ENCODE measurements at places on chromosomes 2 and 18.

DNA sequence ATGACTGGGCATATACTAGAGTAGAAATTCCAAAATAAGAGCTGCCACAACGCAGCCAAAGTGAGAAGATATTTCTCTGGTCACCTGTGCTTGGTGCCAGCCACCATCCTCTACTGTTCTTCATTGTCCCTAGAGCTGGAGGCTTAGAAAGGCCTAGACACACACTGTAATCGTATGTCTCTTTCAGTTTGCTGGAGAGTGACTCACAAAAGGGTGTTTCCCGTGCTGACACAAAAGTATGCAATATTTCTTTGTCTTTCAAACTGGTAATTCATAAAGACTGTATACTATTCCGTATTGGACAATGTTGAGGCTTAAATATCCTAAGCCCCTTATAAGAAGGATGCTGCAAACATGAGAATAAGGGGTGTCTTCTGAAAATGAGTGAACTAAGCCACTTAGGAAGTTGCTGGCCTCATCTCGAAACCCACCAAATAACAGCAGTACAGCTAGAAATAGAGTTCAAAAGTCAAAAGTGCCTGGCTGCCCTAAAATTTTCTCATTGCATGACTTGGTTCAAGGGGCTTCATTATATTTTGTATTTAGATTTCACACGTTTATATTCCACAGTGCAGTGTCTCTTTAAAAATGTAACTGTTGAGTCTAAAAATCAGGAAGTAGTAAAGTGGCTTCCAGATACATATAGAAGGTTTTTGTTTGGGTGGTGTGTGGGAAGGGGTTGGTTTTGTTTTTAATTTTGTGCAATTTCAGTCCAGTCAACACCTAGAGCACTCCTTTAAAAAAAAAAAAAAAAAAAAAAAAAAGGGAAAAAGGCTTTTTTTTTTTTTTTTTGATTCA is 601.1 kb downstream of the ARHGAP15 start:
- no peak for DNase-seq

DNA sequence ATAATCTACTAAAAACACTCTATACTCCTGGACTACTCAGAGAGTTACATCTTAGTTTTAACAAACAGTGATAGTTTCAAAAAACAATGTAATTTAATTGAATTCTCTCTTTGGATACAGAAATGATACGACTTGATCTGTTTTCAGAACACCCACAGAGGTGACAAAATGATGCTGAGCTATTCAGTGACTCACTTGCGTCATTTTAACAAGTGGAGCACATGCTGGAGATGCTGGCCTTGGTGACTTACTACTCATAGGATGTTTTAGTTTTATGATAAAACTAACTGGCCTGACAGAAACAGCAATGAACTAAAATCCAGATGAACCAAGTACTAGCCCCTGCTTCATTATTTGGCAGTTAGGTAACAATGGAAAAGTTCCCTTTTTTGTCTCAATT is 101.3 kb upstream of the ITGB6 start:
- no peak for DNase-seq

GRCh38 chr18:23618862-23619387 is 32.6 kb upstream of the NPC1 start:
- no peak for DNase-seq

DNA sequence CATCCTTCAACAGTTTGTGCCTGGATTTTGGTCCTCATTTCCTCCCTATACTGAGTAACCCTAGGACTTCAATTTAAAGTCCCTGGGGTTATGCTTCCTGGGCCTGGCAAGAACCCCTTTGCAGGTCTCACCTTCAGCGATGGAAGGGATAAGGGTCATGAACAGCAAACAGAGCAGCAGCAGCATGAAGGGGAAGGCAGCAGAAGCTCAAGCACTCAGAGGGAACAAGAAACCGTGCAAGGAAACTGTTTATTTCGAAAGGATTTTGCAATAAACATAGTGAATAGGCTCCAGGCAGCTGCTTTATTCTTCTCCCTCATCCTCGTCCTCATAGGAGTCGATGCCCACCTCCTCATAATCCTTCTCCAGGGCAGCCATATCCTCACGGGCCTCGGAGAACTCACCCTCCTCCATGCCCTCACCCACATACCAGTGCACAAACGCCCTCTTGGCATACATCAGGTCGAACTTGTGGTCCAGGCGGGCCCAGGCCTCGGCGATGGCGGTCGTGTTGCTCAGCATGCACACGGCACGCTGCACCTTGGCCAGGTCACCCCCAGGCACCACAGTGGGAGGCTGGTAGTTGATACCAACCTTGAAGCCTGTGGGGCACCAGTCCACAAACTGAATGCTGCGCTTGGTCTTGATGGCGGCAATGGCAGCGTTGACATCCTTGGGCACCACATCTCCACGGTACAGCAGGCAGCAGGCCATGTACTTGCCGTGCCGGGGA is 2.8 kb upstream of the TUBA4B start:
- DNase-seq = no peak

DNA sequence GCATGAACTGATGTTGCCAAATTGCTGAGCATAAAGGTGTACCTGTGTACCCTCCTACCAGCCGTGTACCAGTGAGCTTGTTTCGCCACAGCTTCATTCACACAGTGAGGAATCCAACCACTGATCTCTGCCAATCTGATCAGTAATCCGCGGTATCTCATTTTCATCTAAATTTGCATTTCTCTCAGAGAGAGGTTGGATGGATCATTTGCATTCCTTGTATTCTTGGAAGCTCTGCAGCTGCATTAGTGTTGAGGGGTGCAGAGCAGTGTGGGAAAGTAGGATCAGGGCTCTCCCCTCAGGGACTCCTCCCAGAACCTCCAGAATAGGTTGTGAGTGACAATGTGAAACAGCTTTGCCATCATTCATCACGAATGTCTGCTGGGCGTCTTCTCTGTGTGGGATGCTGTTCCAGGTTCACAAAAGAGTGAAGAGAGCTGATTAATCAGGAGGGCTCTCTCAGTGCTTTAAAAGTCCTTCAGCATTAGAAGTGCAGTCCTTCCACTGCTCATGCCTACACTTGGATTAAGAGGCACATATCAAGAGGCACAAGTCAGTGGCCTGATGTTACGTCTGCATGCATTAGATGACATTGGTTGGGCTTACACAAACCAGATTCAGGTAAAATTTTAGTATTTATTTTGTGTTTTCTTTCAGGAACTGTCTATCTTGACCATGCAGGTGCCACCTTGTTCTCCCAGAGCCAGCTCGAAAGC is 7.5 kb downstream of the MOCOS start:
- no peak for DNase-seq

GRCh38 chr18:9738266-9738969 is 30.3 kb downstream of the RAB31 start:
- DNase-seq = no peak

- DNase-seq = no peak
These were observed 18.5 kb upstream of the NFE2L2 start for GRCh38 chr2:177282787-177283572.

DNA sequence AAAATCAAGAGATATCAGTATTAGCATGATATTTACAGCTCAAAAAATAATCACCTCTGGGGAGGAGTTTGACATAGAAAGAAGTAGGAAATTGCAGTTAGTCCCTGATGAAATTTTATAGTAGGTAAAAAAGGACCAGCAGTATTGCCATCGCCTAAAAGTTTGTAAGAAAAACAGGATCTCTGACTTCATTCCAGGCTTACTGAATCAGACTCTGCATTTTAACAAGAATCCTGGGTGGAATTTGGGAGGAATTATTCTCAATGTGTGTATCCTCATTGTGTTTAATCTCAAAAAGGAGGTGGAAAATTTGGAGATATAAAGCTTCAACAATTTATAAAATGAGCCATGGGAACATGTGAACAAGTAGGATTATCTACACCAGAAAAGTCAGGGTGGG is 31.2 kb upstream of the STAT1 start:
- no peak for DNase-seq

- DNase-seq = no peak
These were observed 76.8 kb downstream of the PLA2R1 start for GRCh38 chr2:159985656-159986055.

DNA sequence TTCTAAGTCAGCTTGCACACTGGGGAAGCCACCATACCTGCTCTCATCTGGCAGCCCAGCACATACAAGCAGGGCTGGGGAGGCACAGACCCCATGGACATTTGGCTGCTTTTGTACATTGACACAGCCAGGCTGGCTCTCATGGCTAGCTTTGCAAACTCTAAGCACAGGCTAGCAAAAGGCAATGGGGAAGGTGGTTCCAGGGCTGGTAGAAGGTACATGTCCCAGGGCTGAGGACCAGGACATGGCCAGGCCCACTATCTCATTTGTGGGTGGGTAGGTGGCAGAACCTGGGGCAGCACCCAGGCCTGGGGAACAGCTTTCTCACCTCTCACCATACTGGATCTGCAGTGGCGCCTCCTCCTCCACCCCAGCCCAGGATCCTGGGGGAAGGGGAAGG is 90.9 kb downstream of the HS1BP3 start:
- DNase-seq = no peak

- no peak for DNase-seq
These were observed 47.5 kb downstream of the CHRNA1 start for GRCh38 chr2:174716785-174717184.

- no peak for DNase-seq
These were observed 22.4 kb downstream of the TWIST2 start for GRCh38 chr2:238870261-238870660.

DNA sequence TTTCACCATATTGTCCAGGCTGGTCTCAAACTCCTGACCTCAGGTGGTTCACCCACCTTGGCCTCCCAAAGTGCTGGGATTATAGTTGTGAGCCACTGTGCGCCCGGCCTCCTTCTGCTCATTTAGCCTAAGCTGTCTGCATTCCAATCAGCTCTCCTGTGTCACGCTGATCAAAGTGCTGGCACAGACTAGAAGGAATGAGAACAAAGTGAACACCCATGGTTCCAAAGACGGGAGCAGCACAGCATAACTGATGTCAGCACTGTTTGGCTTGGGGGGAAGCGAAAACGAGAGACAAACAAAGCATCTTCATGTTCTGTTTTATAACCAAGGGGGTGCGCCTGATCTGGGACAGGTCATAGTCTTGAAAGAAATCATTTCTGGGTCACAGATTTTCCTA is 43.3 kb downstream of the DIPK1C start:
- no peak for DNase-seq

- no peak for DNase-seq
These were observed 18.4 kb downstream of the PREPL start for GRCh38 chr2:44342854-44343253.

DNA sequence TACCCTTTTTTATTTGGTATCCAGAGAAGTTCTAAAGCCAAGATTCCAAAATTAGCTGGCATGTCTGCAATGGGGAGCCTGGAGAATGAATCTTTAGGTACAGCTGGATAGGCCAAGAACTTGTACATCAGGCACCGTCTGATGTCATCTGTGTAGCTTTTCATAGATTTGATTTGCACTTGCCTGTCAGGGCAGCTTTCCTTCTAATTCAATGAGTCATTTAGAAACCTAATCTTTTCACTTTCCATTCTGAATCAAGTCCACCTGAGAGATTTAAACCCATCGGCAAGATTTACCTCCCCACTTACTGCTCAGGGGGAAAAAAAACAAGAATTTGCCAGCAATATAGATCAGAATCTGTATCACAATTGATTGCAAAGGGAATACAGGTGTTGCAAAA is 60.9 kb upstream of the ACAA2 start:
- DNase-seq = no peak

DNA sequence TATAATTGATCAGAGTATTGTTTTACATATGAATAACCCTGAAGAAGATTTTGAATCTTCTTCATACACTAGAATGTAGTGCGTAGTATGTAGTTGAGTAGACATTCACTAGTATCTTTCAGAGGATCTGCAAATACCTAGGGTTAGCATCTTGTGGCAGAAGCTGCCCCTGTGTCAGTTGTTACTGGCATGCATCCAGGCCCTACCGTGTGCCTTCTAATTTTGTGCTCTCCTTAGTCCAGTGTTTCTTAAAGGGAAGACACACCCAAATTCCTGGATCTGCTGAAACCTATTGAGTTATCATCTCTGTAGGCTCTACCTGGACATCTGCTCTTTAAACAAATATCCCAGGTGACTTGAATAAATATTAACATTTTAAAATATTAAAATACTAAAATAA is 99.7 kb upstream of the SERTAD2 start:
- DNase-seq = no peak

- DNase-seq = no peak
These were observed 34.0 kb upstream of the PLA2R1 start for GRCh38 chr2:160096409-160096808.

DNA sequence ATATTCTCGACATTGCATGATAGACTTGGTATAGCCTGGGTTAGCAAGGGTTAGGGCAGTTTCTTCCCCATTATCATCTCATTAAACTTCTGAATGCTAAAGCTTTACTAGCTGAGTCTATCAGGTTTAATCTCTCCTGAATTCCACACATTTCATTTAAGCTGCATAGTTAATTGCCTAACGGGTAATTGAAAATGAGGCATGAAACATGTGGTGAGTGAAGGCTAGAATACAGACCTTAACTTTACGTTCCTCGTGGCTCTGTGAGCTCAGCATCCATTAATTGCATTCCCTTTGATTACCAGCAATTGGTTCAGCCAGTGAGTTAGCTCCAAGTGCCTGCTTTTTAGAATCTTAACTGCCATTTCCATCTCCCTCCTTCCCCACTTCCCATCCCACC is 126.5 kb upstream of the MEX3C start:
- no peak for DNase-seq

DNA sequence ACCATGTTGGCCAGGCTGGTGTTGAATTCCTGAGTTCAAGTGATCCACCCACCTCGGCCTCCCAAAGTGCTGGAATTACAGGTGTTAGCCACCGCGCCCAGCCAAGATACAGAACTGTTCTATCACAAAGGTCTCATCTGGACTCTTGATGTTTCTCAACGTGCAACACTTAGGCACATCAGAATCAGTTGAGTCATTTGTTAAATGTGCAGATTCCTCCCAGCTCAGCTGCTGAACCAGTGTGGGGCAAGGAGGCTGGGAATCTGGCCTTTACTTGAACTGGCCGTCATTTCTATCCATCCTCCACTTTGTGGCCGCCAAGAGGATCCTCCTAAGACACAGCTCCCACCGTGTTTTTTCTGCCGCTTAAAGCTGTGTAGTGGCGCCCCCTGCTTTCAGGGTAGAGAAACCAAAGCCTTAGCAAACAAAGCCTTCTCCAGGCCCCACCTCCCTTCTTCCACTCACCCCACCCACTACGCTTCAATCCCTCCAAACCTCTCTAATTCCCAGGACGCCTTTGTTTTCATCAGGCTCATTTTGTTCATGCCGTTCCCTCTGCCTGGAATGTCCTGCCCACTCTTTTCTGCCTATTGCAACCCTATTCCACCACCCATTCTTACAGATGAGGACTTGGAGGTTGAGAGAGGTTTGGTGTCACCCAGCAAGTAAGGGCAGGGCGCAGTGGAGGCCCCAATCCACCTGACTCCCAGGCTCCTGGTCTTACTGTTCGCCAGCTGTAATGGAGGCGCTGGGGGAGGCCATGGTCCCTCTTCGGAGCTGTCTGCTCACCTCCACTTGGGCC is 776 bp upstream of the SPEG start:
- no peak for DNase-seq

- no peak for DNase-seq
These were observed 34.6 kb upstream of the SP9 start for GRCh38 chr2:174300114-174300513.

- DNase-seq = no peak
These were observed 90.1 kb upstream of the CAVIN2 start for GRCh38 chr2:191936882-191937405.
